ENCODE measurements at places on chromosomes 7 and 10.

GRCh38 chr7:108653526-108653925, 83.9 kb downstream of the DNAJB9 start:
- DNase-seq: no peak

DNA sequence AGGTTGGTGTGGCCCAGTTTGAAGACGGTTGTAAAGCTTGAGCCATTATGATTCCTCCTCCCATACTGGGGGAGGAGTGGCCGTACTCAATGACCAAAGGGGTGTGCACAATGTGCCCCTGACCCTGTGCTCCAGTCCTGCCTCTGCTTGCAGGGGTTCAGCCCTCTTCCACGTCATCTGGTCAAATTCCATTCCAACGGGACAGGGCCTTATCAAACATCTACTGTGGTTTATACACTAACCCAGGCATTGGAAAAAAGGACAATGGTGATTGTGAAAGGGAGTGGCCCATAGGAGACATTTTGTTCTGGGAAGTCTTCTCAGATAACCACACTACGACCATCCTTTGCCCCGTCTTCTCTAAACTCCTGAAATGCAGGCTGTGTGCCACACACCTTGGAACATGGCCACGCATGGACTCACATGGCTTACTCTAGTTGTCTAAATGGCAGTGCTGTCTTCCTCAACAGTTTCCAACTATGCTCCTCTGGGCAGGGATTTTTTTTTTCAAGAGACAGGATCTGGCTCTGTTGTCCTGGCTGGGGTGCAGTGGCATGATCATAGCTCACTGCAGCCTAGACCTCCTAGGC, 103.0 kb downstream of the JCAD start:
- DNase-seq: no peak

DNA sequence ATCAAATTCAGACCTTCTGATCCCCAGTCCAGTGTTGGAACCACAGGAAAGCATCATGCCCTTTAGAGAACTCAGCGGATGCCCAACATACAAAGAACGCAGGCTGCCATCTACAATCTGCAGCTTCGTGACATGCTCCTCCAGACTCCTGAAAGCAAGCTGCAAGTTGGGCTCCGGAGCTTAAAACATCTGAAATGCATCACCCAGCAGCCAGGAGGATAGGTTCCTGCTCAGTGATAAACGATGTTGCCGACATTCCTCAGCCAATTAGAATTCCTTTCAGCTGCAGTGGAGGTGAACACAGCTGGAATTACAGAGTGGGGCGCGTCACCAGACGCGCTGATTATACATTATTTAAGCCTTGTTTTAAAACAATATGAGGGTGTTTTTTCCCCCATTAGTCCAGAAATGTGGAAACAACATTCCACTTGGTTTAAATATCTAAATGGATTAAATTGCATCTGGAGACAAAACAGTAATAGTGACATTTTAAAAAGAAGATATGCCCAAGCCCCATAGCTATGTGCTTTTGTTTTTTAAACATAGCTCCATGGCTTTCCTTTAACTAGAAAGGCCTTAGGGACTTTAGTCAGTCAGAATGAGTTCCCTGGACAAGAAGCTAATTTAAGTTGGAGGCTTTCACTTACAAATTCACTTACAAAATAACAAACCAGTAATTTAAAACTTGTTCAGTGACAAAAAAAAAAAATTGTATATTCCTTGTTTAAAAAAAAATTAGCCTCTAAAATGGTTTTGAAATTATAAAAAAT, 6.3 kb downstream of the SMURF1 start:
- no peak for DNase-seq

DNA sequence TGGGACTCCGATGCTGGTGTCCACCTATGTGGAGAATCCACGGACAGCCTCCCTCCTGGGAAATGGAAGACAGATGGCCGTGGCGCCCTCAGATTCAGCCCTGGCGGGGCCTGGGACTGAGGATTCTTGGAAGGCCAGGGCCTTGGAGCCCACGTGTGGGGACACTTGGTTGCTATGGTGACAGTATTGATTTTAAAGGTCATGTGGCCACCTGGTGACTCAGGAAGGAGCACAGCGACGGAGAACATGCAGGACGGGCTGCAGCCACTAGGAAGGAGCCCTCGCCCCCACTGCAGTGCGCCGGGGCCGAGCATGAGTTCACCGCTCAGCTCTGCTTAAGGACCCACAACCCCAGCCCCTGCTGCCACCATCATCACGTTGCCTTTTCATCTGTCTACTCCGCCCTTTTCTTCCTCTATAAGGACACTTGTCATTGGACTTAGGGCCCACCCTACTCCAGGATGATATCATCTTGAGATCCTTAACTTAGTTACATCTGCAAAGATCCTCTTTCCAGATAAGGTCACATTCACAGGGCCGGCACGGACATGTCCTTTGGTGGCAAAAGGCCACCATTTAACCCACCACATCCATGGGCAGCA, 3.7 kb upstream of the STK32C start:
- DNase-seq: no peak

GRCh38 chr10:36725581-36726520, 399.5 kb upstream of the ANKRD30A start:
- no peak for DNase-seq

- DNase-seq: no peak
These were observed 388.9 kb upstream of the TPK1 start for GRCh38 chr7:145224775-145225174.

DNA sequence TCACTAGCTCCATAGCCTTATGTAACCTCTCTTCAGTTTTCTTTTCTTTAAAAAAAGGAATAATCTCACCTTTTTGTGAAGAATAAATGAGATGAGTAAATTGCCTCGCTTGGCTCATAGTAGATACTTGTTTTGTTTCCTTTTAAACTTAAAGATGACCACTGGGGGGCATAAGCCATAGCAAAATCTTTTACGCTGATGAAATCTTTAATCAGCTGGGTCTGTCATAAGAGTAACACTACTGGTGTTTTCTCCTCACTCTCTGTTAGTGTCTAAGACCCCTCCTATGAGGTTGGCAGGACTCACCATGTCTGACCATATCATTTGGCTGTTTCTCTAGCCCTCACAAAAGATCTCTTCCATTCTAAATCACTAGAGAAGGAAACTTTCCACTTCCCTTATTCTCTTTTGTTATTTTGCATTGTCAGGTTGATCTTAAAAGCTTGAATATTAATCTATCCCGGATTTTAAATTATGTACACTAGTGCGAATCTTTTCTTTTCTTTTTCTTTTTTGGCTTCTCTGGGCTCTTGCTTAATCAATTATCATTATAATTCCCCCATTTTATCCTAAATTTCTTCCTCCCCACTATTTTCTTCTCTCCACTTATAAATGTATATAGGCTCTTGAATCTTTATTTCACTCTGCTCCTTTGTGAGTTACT, 12.5 kb downstream of the STAG3 start:
- DNase-seq: no peak

All from stimulated activated CD8-positive, alpha-beta memory T cell treated with anti-CD3 and anti-CD28 coated beads, Interleukin-2, amount 100 ng/mL, for 1 hour (primary cell).